ENCODE measurements at places on chromosomes 4 and X.

DNA sequence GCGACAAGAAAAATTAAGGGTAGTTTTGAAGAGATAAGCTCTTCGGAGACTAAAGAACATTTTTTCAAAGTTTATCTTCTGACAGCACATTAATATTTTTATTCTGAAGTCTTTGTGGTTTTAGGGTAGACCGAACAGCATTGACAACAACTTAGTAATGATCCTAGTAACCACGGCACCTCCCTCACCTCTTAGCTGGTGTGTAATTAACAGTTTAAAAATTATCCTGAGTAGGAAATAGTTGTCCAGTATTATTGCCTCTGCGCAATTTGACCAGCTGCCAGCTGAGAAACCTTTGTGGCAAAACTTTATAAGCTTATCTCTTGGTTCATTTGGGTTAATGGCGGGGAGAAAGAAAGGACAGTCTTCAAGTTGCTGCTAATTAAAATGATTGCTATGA lies 213.6 kb downstream of the CBLL2 start:
- no peak for DNase-seq

- DNase-seq: peak; percentile 13
Measured at GRCh38 chr4:18422685-18423084, 401.1 kb upstream of the LCORL start.

DNA sequence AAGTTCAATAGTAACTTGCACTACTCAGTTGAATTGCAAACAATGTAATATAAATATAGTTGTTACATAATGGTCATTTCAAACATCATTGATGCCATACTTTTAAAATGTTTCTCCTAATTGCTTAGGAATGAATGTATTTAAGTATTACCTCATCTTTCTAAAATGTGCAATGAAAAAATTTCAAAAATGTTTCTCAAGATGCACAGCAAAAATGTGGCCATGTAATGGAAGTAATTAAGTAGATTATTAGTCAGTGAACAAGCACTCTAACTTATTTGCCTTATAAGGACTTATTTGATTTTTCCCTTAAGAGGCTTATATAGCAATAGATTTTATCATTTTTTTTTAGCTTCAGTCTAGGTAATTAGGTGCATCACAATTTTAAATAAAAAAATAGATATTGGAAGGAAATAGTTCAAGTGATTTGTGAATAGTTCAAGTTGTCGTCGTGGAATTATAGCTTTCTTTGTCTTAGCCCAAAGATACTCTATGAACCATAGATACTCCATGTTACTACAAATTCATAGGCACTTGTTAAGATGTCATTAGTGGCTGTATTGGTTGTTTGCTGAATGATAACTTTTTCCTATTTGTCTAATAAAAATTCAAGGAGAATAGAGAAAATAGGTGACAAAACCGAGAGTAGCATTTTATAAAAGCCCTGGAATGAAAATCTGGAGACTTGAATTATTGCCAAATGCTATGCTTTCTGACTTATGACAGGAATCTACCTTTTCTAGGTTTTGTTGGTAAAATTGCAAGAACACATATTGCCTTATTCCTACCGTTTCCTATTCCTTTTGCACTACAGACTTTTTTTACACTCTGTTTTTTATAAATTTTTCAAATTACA lies 118.5 kb downstream of the TLL1 start:
- no peak for DNase-seq

- no peak for DNase-seq
Measured at GRCh38 chr4:2285613-2286381, 23.9 kb upstream of the MXD4 start.

DNA sequence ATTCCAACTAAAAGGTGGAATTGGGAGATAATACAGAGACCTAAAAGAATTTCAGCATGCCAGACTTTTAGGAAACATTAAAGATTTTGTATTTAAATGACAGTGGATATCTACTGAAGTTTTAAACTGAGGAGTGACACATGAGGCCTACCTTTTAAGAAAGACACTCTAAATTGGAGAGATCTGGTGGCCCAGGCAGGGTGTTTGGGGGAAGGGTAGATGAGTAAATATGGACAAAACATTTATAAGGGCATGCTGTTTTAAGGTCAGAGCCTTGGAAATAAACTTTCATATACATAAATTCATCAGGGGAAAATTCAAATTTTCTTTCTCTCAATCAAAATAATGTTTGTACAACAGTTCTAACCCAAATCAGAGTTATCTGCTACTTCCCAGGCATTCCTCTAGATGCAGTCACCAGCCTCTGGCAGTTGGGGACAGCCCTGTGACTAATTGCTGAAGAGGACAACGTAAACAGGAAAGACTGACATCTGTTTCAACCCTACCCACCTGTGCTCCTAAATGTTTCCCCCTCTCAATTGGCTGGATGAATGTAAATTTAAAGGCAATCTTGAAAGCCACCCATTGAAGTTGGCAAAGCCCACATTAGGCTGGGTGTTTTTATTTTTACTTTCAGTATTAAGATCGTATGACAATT lies 1646.9 kb upstream of the ADGRL3 start:
- DNase-seq: no peak

DNA sequence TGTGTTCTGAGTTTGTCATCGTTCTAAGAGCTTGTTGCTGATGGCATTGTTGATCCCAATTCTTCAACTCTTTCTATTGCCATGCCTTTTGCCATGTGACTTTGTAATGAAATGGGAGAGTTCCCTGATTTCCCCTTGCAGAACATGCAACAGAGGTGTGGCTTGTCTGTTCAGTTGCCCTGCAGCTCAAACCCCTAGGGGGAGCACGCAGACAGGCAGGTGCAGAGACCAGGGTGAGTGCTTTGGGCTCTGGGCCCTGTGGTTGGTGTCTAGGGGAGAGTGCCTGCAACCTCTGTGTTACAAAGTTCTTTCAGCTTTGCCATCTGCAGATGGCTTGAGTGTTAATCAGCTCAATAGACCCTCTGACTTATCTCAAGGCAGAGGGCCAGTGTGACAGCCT lies 332.7 kb downstream of the MID1IP1 start:
- no peak for DNase-seq

Data from ELF-1 (cell line).